Hair follicle dermal papilla cell (primary cell): ENCODE measurements at places on chromosomes 1 and 21. TPM values are rescaled to one million over a fixed set of nuclear protein-coding genes. Genes with fewer than 3 reads are reported as not detected.

Gene CRP
- not detected in 2 replicates for total RNA-seq

Gene GSTM1
- 18.3 TPM in 1 of 2 replicates, not detected in the other for total RNA-seq

Gene MTX1
- 28.6 and 39.1 TPM in 2 replicates for total RNA-seq

Gene ROR1
- total RNA-seq: 10.5 and 11.9 TPM in 2 replicates

Gene NBPF9
- 19.7 and 21.9 TPM in 2 replicates for total RNA-seq

Gene SLC35F3
- total RNA-seq: under 0.01 TPM in 1 of 2 replicates, not detected in the other

Gene PODN
- 20.8 and 23.0 TPM in 2 replicates for total RNA-seq

Gene FAM151A
- not detected in 2 replicates for total RNA-seq
